ENCODE measurements at places on chromosomes 1 and 21.

GRCh38 chr1:245177071-245177900 lies 22.5 kb downstream of the KIF26B start:
- no peak for DNase-seq

- no peak for DNase-seq
These were observed 4.2 kb upstream of the TNFRSF1B start for GRCh38 chr1:12162459-12163137.

GRCh38 chr1:152107984-152108881 lies 7.0 kb downstream of the TCHH start:
- DNase-seq: no peak

- no peak for DNase-seq
These were observed 79.9 kb upstream of the LYST start for GRCh38 chr1:235946571-235946981.

DNA sequence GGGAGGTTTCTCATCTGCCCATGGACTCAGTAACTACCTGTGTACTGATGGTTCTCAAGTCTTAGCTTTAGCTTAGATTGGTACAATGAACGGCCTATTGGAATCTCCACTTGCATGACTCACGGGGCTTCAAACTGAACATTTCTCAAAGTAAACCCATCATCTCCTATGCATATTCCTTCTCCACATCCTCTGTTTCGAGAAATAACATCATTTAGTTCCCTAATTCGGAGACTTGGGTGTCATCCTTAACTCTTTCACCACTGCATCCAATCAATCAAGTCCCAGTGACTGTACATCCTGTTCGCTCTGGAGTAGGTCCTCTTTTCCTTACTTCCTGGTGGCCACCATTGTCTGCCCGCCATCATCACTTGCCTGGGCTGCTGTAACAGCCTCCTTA lies 55.8 kb downstream of the LGR6 start:
- DNase-seq: no peak

- no peak for DNase-seq
These were observed 584 bp downstream of the TINAGL1 start for GRCh38 chr1:31576743-31577455.

- no peak for DNase-seq
These were observed 249.8 kb downstream of the NRIP1 start for GRCh38 chr21:14814991-14815390.

DNA sequence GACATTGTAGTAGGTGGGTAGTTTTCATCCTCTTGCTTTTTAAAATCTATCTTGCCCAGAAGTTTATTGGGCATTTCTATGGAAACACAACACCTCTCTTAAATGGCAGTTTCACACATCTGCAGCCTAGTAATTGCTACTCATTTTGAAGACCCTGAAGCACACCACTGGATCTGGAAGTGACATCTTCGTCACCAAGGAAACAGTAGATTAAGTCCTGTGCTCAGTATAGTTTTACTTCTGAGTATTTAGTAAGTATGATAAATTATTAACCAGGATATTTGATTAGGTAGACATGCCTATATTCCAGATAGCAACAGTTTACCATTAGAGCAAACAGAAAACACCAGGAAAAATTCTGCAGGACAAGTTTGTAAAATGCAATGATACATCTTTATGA lies 48.7 kb downstream of the UCK2 start:
- no peak for DNase-seq

- DNase-seq: no peak
These were observed 94.0 kb downstream of the PCP4 start for GRCh38 chr21:39961251-39961650.

Data from stimulated activated CD4-positive, alpha-beta T cell treated with anti-CD3 and anti-CD28 coated beads, Interleukin-1b, Interleukin-23, amount 100 ng/mL, for 4 hours (primary cell).